Femur (tissue), 1 donor: ENCODE measurements at places on chromosomes 6 and 20.

DNA sequence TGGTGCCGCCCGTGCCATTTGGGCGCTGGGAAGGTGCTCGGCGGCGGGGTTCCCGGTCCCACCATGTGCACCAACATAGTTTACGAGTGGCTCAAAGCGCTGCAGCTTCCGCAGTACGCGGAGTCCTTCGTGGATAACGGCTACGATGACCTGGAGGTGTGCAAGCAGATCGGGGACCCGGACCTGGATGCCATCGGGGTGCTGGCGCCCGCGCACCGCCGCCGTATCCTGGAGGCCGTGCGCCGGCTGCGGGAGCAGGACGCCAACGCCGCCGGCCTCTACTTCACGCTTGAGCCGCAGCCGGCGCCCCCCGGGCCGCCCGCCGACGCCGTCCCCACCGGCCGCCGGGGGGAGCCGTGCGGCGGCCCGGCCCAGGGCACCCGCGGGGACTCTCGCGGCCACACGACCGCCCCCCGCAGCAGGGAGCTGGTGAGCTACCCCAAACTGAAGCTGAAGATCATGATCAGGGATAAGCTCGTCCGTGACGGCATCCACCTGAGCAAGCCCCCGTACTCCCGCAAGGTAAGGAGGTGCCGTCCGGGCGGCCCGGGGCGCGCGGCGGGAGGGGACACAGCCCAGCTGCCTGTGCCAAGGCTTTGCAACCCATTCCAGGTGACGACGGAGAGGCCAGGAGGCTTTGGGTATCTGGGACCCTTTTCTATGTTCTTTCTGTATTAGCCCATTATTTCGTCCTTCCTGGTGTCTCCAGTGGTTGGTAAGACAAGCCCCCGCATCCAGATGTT, 547 bp downstream of the SAMD5 start:
- DNase-seq: no peak

DNA sequence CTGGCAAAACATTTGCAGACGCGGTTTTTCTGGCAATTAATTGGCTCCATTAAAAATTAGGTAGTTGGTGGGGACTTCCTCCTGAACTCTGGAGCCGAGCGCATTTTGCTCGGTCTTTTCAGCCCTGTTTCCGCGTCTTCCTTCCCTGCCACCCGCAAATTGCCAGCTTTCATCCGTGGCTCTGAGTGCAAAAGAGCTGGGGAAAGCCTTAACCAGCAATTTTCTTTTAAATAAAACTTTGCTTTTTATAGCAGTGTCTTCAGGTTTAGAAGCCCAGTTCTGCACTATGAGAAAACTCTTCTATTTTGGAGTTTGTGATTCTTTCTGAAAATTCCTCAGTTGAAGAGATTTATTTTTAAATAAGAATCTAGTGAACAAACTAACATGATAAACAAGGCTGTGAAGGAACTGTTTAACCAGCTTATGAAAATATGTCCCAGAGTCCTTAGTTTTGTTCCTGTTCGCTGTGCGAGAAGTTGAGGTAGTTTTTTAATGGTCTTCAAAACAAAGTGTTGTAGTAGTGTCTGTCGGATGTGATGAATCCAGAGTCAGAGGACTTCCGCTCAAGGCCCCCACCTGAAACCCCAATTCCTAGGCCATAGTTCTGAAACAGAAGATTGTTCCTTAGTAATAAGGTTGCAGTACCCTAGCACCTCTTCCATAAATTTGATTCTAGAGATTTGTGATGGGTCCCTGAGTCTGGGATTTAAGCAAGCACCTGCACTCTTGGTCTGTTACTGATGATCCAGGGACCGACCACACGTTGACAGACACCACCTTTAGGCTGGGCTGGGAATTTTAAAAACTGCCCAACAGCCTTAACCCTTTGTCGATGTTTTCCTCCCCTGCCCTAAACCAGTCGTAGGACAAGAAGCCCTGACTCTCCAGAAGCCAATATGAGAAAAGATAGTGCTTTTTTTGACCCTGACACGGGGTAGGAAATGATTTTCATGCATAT, 950 bp downstream of the KCTD20 start:
- DNase-seq: no peak

- DNase-seq: peak; percentile 93
Observed at GRCh38 chr6:44221291-44221960, 2.0 kb upstream of the SLC29A1 start.

DNA sequence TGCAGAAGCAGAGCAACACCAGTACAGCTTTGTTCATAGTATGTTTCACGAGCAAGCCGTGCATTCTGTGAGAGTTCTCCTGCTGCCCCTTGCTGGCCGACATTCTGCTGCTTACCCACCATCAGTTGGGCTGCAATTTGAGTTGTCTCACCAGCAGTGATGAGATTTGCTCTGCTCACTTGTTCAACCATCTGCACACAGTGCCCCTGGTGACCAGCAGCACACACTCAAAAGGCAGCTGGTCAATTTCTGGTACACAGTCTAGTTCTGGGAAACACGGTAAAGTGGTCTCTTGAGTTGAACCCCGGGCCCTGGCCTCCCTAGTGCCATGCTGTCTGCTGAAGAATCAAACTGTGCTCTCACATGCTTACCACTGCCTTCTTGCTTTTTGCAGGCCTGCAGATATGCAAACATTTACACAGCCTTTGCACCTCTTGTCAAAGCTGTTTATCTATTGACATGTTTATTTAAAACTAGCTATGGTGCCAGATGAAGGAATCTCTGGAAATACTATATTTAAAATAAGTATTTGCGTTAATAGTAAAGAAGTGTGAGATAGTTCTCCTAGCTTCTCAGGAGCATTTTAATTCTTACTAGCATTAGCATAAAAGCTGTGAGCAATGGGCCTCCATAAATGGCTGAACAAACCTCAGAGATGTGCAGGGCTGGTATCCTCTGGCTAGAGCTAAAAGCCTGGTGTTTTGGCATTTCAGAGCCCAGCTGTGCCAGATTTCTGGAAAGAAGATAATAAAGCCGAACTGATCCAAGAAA, 234.3 kb downstream of the ARHGAP18 start:
- DNase-seq: no peak

DNA sequence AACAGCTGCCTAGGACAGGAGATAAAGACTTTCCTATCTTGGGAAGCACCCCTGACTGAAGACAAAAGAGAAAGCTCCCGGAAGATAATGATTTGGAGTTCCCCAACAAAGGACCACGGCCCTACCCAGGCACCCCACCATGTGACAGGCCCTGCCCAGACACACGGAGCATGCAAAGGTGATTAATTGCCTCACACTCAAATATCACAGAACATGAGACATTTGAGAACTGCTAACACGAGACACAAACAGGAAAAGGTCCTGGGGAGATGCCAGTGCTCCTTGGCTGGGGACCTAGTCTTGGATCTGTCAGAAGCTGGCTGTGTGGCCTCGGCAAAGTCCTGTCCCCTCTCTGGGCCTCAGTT, 82.5 kb upstream of the PTPN1 start:
- no peak for DNase-seq

- DNase-seq: peak; percentile 75
Observed at GRCh38 chr6:170022827-170023619, 267.9 kb downstream of the DLL1 start.

- DNase-seq: no peak
Observed at GRCh38 chr6:25173951-25174474, 105.2 kb upstream of the CARMIL1 start.

DNA sequence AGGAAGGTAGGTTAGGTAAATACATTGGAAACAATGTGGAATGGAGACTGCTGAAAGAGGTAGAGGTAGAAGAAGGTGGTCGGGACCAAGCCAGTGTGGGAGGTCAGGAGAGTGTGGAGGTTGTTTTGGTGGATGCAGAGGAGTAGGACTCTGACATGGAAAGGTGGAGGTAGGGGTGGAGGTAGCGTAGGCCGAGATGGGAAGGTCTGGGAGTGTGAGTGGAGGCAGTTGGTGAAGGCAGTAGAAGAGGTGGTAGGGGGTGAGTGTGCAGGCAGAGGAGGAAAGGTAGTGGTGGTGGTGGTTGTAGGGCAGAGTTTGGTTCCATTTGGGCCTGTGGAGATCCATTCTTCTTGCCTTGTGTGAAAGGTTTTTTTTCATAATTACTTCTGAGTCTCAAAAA, 599.6 kb upstream of the FLRT3 start:
- DNase-seq: no peak

DNA sequence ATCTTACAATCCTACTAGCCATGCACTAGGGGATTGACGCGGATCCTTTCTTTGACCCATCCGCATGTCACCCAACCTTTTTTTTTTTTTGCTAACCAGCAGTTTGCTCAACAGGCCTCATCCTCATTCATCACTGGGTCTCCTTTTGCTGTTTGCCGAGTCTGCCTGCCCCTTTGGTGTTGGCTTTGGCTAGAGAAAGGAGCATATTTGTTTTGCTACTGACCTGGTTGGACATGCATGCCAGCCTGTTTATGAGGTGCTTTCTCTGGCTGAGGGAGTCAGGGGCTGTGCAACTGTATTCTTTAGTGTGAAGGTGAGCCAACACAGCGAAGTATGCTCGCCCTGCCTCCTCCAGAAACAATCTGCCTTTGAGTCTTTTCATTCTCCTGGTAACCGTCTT, 40.2 kb downstream of the E2F3 start:
- DNase-seq: no peak

GRCh38 chr6:49025273-49026240, 437.5 kb downstream of the MMUT start:
- no peak for DNase-seq
